H54 (cell line): ENCODE measurements at places on chromosomes 11 and 22.

DNA sequence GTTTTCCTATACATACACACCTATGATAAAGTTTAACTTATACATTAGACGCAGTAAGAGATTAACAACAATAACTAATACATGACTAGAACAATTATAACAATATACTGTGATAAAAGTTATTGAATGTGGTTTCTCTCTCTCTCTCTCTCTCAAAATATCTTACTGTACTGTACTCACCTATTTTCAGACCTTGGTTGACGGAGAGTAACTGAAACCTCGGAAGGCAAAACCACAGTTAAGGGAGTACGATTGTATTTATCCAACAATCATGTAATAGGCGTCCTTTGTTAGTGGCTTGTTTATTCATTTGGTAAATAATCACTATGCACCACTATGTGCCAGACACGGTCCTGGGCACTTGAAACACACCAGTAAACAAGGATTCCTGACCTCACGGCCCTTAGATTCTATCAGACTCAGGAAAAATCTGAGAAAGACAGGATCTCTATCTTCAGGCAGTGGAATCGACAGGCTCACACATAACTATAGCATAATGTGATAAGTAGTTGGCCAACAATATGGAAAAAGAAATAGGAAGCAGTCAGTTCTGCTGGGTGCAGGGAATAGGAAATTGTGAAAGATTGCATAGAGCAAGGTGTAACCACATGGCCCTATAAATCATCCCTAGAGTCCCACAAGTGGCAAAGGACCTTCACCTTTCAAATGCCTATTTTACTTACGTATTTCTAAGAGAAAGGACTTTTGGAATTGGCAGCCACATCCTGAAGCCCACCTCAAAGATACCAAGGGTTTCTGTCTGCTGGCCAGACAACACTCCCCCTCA is 12.0 kb downstream of the ETS1 start:
- no peak for DNase-seq

DNA sequence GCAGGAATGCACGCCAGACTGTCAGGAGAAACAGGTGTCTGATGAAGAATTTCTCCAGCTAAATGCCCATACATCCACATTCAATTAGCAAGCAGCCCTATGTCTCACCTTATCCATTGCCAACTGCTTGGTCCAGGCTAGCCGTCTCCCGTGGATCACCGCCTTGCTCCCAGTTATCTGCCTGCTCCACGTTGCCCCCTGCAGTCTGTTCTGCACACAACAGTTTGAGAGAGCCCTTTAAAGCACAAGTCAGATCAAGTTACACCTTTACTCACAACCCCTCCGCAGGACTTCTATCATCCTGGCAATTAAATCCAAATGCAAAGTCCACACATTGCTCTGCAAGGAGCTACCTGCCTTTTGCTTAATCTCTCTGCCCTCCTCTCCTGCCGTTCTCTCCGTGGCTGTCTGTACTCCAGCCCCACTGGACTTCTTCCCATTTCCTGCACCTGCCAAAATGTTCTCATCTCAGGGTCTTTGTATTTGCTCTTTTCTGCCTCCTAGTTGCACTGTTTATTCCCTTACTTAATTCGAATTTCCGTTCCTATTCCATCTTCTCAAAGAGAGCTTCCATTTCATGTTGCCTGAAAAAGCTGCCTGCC is 185.3 kb upstream of the LARGE1 start:
- DNase-seq = peak; percentile 9

DNA sequence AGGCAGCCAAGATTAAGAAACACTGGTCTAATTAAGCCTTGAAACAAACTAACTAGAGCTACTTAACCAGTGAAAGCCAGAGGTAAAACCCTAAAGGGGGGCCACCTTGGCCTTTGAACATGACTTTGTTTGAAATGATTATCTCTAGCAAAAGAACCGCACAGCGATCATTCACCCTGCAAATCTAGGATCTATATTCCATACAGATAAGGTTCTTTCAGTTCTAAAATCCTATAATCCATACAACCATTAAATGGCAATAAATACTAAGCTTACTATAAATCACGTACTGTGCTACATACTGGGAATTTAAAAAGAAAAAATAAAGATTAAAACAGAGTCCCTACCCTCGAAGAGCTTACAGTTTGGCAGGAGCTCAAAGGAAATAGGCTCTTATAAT is 40.6 kb downstream of the RBFOX2 start:
- DNase-seq = no peak

DNA sequence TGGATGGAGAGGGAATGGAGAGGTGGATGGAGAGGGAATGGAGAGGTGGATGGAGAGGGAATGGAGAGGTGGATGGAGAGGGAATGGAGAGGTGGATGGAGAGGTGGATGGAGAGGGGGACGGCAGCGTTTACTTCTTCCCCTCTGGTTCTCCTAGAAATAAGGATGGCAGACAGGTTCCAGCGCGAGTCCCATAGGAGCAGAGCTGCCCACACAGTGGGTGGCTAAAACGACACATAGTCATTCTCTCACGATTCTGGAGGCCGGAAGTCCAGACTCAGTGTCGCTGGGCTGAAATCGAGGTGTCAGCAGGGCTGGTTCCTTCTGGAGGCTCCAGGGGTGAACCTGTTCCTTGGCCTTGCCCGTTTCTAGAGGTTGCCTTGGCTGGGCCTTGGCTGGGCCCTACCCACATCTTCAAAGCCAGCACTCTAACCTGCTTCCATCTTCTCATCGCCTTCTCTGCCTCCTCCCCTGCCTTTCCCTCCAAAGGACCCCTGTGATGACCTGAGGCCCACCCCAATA is 12.7 kb upstream of the CTSD start:
- no peak for DNase-seq

DNA sequence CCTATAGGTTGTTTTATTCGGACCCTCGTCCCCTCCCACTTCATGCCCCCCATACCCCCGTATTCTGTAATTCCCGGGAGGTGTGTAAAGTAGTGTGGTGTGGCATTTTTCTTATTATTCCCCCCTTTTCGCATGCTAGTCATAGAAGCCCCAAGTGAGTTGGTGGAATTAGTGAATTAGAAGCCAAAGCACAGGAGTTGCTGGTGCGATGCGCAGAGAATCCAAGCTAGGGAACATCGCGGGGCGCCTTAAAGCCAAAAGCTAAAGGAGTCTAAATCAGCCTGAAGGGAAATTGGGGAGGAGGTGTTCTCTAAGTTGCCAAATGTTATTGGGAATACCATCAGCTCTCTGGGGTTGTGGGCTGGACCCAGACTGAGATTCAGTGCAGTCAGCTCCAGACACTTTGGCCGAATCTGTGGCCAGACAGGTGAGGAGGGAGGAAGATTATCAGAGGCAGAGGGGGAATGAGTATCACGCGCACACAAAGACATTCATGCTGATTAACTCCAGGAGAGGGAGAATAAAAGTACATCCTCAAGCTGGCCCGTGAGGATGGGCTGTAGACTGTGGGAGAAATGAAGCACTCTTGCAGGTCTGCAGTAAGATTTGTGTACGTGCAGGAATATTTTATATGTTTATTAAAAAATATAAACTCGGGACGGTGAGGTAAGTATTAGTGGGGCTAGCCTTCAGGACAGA is 102.8 kb upstream of the HSD17B12 start:
- no peak for DNase-seq

DNA sequence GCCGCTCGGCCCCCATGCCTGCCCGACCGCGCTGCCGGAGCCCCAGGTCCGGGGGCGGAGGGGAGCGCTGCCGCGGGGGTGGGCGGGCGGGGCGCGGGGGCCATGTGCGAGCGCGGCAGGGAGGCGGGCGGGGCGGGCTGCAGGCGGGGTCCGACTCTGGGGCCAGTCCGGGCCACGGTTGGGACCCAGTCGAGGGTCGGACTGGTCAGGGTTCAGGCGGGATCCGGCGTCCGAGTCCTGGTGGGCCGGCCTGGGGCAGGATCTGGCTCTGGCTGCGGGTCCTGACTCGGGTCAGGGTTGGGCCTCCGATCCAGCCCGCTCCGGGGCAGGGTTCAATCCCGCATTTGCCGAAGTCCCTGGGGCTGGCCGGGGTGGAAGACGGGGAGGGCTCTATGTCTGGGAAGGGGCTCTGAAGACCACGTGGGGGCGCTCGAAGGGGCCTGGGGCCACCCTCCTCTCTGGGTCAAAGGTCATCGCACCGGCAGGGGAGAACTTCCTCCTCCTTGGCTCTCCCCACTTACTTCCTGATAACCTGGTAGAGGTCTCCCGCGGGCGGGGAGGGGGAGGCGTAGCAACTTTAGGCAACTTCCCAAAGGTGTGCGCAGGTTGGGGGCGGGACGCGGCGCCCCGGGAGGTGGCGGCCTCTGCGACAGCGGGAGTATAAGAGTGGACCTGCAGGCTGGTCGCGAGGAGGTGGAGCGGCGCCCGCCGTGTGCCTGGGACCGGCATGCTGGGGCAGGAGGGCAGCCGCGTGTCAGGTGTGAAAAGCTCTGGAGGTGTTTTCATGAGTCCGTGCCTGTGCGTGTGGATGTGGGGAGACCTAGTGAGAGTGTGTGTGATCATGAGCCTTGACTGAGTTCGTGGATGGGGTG is 603 bp downstream of the ESRRA start:
- no peak for DNase-seq

DNA sequence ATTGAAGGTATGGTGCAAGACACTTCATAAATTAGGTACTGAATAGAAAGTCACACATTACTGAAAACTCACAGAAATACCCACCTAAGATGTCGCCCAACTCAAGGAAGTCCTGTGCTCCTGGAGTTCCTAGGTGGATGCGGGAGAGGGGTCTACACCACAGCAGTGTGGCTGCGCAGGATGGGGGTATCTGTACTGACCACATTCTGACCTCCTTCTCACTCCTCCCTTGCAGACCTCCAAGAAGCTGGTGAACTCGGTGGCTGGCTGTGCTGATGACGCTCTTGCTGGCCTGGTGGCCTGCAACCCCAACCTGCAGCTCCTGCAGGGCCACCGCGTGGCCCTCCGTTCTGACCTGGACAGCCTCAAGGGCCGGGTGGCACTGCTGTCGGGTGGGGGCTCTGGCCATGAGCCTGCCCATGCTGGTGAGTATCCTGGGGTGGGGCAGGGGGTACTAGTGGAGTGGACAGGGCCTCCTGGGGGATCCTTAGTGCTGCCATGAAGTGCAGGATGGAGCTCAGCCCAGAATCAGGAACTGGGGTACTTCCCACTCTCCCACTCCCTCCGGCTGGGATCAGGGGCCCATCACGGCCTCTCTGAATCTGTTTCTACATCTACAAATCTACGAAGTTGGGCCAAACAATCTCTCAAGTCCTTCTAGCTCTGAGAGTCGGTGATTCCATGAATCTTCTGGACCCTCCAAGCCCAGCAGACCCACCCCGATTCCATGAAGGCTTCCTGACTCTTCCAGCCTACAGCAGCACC is 4.9 kb downstream of the TKFC start:
- no peak for DNase-seq

- no peak for DNase-seq
Measured at GRCh38 chr11:27663326-27663725, 36.9 kb downstream of the BDNF start.

DNA sequence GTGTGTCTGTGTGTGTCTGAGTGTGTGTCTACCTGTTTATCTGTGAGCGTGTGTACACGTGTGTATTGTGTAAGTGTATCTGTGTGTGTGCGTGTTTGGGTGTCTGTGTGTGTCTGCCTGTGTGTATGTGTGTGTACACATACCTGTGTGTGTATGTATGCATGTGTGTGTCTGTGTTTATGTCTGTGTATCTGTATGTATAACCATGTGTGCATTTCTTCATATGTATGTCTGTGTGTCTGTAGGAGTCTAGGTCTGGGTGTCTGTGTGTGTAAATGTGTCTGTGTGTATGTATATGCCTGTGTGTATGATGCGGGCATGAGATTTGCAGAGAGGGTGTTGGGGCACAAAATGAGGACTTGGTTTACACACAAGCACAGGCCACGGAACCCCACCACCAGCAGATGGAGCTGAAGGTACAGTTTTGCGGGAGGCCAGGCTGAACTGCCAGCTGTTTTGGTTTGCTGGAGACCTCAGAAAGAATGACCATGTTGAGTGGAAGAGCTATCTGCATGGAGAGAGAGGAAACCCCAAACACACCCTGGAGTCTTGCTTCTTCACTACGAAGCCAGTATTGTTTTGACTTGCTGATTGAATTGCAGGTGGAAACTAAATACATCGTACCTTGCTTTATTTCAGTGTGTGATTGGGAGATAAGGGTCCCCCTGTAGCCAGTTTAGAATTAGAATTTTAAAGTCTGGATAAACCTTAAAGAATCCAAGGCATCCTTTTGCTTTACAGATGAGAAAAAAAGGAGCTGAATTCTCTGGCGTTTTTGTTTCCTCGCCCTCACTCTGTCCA is 497.2 kb downstream of the NTM start:
- DNase-seq = peak; percentile 35

DNA sequence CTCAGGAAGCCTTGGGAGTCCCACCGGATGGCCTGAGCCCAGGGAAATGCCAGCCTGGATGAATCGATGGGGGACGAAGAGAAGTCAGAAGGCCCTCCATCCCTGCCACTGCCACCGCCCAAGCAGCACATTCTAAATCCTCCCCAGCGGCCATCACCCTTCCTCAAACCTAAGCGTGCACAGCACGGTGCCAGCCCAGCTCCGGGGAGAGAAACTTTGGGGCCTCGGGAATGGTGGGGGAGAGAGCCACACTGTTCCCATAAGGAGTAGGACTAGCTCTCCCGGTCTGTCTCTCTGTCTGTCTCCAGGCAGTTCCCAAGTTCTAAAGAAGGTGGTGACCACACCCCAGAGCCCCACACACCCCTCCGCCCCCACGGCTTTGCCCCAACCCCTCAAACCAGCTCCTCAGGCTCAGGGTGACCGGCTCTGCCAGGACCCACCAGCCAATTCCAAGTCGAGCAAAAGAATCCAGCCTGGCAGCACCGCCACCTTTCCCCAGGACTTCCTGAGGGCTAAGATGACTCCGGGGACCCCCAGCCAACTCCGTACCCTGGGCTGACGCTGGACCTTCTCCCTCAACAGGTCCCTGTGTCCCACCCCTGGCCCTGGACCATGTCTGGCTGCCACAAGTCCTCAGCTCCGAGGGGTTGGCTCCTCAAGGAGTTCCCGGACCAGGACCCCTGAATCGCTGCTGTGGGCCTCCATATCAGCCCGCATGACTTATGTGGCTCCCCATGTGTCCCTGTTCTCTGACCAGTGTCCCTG is 2.7 kb downstream of the AHNAK start:
- DNase-seq = no peak

DNA sequence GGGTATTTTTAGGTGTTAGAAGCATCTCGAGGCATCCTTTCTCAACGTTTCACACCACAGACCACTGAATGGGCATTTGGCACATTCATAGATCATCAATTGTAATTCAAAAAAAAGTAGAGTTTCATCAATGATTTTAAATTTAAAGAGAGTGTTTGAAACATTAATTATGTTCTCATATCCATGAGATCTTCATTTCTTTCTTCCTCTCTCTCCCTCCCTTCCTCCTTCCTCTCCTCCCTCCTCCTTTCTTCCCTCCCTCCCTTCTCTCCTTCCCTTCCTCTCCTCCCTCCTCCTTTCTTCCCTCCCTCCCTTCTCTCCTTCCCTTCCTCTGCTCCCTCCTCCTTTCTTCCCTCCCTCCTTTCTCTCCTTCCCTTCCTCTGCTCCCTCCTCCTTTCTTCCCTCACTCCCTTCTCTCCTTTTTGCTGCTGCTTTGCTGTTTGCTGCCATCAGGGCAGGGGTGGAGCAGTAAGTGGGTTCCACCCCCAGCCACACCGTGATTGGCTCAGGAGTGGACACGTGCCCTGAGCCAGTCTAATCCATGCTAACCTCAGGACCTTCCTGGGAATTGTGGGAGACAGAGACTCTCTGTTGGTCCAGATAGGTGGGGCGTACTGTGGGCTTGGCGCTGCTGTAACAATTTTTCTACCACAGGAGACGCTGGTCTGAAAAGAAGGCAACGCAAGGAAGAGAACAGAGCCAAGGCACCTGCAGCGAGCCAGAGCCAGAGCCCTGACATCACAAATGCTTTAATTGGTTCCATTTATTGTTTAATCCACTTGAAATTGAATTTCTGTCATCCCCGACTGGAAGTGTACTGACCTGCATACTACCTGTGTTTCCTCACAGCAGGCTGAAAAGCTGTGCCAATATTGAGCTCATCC is 33.7 kb upstream of the APOBEC3A start:
- peak; percentile 79 for DNase-seq

- DNase-seq = no peak
Measured at GRCh38 chr22:23639661-23640060, 7.5 kb upstream of the DRICH1 start.
